Right cardiac atrium (tissue), 5 donors: ENCODE measurements at places on chromosomes 2 and 18. TPM values are rescaled to one million over a fixed set of nuclear protein-coding genes. Genes with fewer than 3 reads are reported as not detected.

The CTLA4 gene
- not detected for total RNA-seq

The UGT1A3 gene
- total RNA-seq = not detected

The COL4A4 gene
- 13.1 TPM for total RNA-seq

The PFN4 gene
- total RNA-seq = not detected

The REG1A gene
- total RNA-seq = not detected

The HRH4 gene
- not detected for total RNA-seq

The DNAH7 gene
- 0.67 TPM for total RNA-seq

The COPS7B gene
- total RNA-seq = 16.2 TPM

The CPO gene
- 0.31 TPM for total RNA-seq

The SLC4A5 gene
- 0.29 TPM for total RNA-seq

The IFT172 gene
- total RNA-seq = 27.6 TPM

The MAP3K19 gene
- total RNA-seq = not detected

The LCT gene
- not detected for total RNA-seq

The TMEM247 gene
- total RNA-seq = not detected

The LOXHD1 gene
- total RNA-seq = 0.15 TPM

The MARCO gene
- 96.6 TPM for total RNA-seq
